ENCODE measurements at places on chromosomes 4 and X.

- DNase-seq = no peak
These were observed 60.1 kb downstream of the GRIA2 start for GRCh38 chr4:157280673-157281072.

- DNase-seq = no peak
These were observed 81.2 kb upstream of the PRSS48 start for GRCh38 chr4:151195801-151196200.

- no peak for DNase-seq
These were observed 12.1 kb downstream of the HAND2 start for GRCh38 chr4:173517781-173518424.

- DNase-seq = no peak
These were observed 32.2 kb downstream of the TFDP3 start for GRCh38 chrX:133185938-133186337.

DNA sequence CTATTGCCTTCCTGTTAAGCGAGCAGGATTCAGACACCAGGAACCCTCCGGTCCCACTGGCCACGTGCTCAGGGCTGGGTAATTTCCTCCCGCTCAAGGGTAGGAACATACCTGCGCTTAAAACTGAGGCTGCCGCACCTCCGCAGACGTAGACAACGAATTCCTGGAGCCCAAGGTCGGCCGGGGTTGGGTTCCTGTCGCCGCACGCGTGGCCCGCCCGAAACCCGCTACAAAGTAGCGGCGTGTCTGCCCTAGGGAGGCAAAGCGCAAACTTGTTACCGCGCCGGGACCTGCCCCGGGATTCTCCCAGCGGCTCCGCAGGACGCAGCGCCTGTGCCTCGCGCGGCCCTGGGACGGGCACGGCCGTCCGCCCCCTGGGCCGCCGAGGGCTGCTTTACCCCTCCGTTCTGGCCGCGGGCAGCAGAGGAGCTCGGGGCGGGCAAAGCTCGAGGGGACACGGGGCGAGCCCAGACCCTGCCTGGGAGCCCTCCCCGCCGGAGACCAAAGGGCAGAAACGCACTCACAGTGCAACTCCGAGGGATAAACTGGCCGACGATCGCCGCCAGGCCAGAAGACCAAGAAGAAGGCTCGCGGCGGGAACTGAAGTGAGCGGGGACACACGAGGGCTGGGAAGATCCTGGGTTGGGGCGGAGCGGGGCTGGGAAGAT is at the start of gene ERVMER34-1:
ERVMER34-1 (minus strand) TSS at position 607 of the 668 bp plus-strand sequence. CDS start 5,905 bp downstream, outside the sequence.
- DNase-seq = no peak

DNA sequence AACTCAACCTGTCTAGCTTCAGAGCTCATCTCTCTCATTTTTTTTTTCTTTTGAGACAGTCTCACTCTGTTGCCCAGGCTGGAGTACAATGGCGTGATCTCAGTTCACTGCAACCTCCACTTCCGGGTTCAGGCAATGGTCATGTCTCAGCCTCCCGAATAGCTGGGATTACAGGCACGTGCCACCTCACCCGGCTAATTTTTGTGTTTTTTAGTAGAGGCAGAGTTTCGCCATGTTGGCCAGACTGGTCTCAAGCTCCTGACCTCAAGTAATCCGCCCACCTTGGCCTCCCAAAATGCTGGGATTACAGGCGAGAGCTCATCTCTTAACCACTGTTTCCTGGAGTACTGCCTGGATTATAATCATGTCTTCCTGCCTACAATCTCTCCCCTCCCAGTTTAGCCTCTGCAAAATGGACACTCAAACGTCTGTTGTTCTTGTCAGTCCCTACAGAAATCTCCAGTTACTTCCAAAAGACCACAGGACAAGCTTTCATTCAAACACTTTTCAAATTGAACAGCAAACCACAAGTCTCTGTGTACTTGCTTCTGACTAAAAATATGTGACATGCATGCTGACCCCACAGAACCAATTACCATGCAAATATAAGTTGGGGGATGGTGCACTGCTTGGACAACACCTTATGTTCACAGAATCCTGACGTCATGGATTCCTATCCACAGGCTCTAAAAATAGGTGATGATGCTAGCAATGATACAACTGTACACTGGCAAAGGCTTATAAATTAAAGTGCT is 137.2 kb downstream of the SH3KBP1 start:
- no peak for DNase-seq

- no peak for DNase-seq
These were observed 20.5 kb downstream of the RWDD4 start for GRCh38 chr4:183638436-183638835.

GRCh38 chr4:112418092-112418491 is 97.9 kb downstream of the NEUROG2 start:
- DNase-seq = no peak

- DNase-seq = no peak
These were observed 62.4 kb upstream of the BMPR1B start for GRCh38 chr4:94695384-94695783.

- no peak for DNase-seq
These were observed 551.7 kb upstream of the AMOT start for GRCh38 chrX:113392355-113392754.

GRCh38 chrX:7143941-7144525 is 3.5 kb upstream of the STS start:
- DNase-seq = no peak

DNA sequence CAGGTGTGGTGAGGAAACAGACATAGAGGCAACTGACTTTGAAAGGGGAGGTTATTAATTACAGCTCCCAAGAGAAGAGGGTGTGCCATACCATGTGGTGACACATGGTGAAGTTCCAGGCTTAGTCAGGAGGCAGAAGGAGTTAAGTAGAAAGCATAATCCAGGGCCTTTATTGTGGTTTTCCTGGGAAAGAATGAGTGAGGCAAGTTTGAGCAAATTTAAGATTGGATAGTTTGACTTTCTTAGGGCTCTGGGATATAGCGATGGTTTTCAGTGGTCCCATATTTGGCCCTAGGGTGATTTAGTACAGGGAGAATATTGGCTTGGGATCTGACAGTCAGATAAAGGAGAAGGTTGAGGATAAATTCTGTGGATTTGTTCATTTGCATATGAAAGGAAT is 495.9 kb upstream of the FSTL5 start:
- DNase-seq = no peak

DNA sequence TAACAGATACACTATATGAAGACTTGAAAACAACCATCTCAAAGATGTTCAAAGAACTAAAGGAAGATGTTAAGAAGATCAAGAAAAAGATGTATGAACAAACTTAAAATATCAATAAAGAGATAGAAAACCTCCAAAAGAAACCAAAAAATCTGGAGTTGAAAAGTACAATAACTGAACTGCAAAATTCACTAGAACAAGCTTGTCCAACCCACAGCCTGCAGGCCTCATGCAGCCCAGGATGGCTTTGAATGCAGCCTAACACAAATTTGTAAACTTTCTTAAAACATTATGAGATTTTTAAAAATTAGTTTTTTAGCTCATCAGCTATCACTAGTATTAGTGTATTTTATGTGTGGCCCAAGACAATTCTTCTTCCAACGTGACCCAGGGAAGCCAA is 77.0 kb upstream of the DCTD start:
- DNase-seq = no peak

DNA sequence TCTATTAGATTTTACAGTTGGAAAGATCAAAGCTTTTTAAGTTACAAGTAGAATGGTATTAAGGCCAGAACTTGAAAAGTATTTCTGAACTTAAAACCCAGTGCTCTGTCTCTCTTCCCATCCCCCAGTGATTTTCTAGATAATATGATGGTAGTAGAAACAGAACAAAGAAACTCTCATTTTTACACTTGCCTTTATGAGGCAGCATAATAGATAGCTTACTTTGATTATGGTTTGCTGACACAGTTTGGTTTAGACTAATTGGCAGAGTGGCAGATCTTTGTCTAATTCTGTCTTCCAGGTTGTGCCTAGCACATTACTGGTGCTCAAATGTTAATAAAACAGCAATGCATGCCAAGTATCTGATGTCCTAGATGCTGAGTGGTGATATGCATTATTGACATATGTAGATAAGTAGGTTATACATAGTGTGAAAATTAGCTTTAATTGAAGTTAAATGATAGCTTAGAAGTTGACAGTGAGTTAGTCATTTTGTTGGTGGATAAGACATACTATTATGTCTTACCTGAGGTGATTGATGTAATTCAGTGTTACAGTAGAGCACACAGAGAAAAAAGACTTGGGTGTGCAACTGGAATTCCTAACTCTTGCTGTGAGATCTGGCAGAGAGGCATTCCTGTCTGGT is 4.3 kb upstream of the RAPGEF2 start:
- no peak for DNase-seq

All from HAP-1 (cell line).